ENCODE measurements at places on chromosomes 6 and 20.
A peak's percentile ranks its signal among the peaks of the same experiment; 100 is the strongest.

DNA sequence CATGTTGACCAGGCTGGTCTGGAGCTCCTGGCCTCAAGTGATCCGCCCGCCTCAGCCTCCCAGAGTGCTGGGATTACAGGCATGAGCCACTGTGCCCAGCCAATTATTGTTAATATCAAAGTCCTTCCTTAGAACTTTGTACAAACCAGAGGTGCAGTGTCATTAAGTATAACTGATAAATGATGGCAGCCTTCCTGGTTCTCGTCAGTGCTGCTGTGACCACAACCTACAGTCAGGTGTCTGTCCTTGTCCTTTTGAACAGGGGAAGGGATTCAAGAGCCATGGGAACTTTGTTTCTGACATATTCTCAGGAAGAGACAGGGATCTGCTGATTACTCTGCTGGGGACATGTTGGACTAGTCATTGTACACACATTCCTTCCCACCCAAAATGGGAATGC is 103.2 kb upstream of the TIAM2 start:
- no peak for DNase-seq

- DNase-seq, result no peak
Observed at GRCh38 chr6:99177736-99178135, 171.7 kb downstream of the FAXC start.

- no peak for DNase-seq
Observed at GRCh38 chr6:166408936-166409755, 26.4 kb upstream of the MPC1 start.

DNA sequence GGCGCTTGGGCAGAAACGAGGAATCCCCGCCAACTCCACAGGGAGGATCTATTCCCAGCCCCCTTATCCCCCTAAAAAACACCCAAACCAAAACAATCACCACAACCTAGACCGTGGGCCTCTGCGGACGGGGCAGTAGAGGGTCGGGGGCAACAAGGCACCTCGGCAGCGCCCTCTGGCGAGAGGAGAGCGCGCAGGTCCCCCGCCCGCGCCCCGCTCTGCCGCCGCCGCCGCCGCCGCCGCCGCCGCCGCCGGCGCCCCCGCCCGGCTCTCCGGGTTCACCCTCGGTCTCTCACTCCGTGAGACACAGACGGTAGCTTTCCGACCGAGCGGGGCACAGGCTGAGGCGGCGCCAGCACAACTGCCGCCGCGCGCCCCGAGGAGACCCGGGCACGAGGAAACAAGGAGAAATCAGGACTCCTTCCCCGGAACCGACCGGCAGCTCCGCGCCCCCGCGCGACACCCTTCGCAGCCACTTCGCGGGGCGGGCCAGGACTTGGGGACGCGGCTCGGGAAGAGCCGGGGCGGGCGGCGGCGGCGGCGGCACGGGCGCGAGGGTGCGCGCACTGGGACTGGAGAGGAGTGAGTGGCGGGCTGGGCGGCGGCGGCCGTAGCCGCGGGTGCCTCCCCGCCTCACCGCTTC is at the start of gene SLC35F1:
Gene SLC35F1 (plus strand): TSS at position 307 of the 643 bp plus-strand sequence.
- DNase-seq, result peak; percentile 51

DNA sequence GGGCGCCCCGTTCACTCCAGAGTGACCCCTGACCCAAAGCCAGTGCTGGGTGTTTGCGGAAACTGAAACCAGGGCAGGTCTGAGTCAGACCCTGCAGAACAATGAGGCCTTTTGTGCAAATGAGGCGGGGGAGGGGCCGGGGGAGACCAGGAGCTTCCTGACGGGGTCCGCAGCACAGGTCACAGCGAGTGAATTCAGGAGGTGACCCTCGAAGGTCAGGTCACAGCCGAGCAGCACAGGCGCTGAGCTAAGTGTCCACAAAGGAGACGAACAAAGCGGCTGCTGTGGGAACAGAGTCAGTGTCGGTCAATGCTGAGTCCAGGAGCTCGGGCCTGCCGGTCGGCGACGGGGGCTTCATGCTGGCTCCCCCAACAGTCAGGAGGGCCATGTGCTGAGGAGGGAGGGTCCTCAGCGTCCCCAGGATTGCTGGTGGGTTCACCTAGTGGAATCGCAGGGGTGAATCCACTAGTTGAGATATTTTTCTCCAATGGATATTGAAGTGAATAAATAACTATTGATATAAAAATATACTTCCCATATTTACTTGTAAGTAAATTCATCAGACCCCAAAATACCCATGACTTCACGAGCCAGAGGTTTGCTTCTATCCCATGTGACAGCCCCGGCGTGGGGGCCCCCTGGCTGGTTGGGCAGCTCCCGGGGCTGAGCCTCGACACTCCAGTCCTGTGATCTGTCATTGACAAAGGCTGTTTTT is 188.4 kb upstream of the SULF2 start:
- DNase-seq, result no peak

DNA sequence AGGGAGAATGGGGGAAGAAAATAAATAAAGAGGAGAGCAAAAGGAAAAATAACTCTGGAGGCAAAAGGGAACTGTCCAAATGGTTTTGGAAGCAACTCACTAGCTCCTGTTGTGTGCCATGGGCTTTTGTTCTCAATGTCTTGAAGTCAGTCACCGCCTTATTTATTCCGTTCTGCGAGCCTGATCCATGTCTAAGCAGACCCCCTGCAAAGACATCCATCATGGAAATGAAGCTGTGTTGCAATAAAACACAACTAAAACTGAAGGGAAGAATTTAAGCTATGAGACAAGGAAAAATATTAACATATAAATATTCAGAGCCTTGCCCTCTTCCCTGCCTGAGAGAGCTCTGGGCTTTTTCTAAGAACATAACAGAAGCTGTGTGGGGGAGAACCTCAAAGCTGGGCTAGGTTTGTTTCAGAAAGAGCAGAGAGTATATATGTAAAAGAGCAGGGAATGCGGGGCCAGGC is 373.2 kb upstream of the CNR1 start:
- no peak for DNase-seq

DNA sequence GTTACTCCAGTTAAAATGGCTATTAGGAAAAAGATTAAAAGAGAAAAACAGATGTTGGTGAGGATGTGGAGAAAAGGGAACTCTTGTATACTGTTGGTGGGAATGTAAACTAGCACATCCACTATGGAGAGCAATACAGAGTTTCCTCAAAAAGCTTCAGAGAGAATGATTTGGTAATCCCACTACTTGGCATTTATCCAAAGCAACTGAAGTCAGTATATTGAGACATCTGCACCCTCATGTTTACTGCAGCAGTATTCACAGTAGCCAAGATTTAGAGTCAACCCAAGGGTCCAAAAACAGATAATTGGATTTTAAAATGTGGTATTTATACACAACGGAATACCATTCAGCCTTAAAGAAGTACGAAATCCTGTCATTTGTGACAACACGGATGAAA is 469.5 kb downstream of the QKI start:
- no peak for DNase-seq

All from NCI-H2227 treated with DMSO at 0.1 percent for 48 hours (cell line).